Activated naive CD4-positive, alpha-beta T cell (primary cell): ENCODE measurements at places on chromosomes 4 and X.

GRCh38 chr4:34309383-34309906, 1934.9 kb downstream of the ARAP2 start:
- DNase-seq = no peak

GRCh38 chr4:144456196-144456595, 189.8 kb upstream of the HHIP start:
- DNase-seq = no peak

DNA sequence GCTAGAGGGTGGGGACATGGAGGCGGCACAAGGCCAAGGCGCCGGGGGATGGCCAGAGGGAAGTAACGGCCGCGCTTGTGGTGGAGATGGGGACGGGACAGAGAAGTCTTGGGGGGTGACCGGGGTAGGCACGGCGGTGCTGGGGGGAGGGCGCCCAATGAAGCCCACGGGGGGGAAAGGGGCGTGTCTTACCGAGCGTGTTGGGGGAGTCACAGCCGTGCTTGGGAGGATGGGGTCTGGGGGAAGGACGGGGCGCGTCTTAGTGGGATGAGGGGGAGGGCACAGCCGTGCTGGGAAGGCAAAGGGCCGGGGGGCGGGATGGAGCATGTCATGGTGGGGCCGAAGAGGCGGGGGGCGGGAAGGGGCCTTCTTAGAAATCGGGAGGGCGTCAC, 952 bp downstream of the ARSD start:
- no peak for DNase-seq

GRCh38 chr4:14856062-14856933, 146.0 kb upstream of the CPEB2 start:
- no peak for DNase-seq

DNA sequence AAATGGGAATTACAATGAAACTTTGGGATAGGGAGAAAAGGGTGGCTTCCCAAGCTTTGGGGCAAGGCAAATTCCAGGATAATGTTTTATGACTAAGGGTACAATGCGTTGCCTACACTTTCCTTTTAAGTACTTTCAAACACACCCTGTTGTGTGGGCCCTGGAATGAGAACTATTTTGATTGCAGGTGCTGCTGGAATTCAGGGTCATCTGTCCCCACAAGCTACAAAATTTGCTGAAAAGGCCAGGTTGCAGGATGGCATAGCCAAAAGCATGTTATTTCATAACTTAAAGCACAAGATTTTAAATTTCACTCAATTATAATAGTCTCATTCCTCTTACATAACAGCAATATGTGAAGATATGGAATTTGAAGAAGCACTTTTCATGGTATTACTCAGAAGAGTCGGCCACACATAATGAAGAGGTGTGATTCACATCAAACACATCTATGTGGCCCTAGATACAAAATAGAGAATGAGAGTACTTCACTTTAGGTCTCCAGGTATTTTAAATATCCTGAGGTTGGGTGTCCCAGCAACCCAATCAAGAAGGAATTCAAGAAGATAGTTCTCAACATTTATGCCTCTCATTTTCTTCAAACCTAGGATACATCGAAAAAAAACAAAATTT, 89.3 kb downstream of the APBB2 start:
- DNase-seq = no peak

- no peak for DNase-seq
Measured at GRCh38 chrX:47129899-47130358, 14.6 kb downstream of the NDUFB11 start.

DNA sequence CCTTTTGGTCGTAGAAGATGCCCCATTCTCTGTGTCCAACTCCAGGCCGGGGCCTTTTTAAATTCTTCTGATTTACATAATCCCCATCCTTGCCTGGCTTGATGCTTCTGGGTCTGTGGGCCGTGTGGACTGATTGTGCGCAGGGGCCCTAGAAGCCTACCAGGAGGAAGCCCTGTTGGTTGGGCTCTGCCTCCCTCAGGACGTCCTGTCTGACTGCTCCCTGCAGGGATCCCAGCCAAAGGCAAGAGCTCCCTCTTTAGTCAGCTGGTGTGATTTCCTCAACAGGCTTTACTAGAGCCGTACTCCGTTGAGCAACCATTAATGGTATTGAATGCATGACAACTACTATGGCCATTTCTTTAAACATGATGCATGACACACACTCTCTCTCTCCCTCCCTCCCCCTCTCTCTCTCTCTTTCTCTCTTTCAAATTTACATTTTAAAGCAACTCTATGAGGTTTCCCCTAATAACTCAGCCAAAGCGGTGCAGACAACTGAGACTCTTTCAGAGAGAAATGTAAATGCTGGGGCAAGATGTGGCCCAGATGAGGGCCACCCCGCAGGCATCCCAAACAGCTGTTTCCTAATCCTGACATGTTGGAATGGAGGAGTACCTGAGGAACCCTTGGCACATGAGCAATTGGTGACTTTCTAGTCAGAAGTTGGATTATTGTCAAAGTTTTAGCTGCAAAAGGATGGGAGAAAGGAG, 117.3 kb downstream of the DRD5 start:
- DNase-seq = no peak
